ENCODE measurements at places on chromosomes 12 and 14.

DNA sequence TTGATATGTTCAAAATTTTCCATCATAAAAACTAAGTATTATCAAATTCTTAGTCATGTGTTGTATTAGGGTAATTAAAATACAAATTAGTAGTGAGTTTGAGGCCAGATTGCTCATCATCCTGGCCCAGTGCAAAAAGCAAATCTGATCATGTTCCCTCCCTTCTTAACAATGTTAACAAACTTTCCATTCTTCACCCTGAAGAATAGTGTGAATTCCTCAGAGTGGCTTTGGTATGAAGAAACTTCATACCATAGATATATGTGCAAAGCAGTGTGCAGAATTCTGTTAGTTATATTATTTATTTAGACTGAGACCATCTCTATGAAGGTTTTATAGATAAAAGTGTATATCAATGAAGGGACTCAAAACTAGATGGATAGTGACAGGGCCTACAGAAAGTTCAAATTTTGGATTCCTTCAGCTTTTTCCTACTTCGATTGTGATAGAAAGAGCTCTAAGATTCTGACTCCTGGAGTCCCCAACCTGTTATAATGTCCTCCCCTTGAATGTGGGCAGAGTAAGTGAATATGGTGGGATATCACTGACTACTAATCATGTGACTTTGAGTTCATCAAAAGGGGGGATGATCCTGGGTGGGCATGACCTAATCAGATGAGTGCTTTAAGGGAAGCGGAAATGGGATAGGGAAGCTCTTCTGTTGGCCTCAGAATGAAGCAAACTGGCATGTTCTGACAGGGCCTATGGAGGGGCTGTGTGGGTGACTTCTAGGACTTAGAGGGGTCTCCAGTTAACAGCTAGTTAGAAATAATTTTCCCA is 271.4 kb downstream of the BTG1 start:
- DNase-seq: no peak

DNA sequence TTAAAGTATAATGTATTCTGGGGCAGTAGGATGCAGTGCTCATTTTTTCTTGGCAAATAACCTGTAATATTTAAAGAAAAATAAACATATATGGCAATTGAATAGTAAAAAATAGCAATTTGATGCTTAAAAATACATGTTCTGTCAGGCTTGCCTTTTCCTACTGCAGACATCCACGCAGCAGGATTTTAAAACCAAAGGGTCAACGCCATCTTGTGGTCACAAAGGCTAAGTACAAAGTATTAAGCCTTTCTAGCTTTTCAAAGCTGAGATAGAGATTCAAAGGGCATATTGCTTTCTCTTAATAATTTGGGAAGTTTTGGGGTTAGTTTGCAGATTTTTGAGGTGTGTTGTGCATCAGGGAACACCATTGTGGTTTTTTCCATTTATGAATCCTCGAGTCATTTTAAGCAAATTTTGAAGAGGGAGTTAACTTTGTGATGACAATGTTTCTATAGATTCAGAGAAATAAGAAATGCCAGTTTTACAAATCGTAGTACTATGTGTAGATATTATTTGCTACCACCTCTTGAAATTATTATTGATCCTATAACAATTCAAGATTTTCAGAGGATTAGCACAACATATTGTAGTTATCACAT is 4.7 kb upstream of the CCER1 start:
- DNase-seq: no peak

DNA sequence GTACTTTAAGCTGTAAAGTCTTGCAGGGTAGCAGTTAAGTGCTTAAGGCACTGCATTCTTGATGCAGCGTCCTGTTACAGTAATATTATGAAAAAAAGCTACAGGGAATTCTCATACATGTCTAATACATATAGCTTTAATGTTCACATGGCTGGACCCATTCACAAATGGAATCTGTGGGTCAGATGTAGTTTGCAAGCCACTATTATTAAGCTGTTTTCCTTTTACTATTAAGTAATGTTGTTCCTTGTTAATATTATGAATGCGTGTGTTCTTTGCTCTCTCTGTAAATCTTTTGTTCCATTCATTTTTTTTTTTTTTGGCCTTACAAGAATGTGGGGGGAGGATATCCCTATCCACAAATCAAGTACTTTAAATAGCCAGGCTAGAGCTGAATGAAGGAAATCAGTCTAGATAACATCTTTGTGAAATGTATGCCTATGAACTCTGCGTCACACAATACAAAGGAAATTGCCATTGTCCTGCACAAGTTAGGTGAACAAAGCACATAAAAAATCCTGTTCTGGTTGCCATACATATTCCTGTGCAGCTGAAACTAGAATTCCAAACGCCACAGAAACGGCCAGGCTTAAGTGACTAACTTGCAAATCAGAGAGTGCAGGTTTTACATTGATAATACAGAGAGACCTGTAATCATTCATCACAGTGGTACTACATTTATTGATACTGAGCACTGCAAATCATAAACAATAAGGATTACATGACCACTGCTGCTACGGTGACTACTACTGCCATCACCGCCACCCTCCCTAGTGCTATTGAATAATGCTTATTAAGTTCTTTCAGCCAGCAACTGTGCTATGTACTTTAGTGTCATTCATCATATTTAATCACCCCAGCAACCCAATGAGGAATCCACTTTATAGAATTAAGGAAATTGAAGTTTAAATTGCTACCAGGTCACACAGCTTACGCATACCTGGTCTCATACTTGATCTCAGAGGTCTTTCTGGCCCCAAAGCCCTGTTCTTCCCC is 111.9 kb downstream of the HMGA2 start:
- DNase-seq: no peak

DNA sequence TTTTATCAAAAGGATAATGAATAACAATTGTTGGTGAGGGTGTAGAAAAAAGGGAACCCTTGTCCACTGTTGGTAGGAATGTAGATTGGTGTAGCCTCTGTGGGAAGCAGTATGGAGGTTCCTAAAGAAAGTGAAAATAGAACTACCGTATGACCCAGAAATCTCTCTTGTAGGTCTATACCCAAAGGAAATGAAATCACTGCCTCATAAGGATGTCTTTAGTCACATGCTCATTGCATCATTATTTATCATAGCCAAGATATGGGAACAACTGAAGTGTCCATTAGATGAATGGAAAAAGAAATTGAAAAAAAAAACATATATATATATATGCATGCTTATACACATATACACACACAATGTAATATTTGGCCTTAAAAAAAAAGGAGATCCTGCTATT is 158.8 kb upstream of the NPAS3 start:
- DNase-seq: no peak

GRCh38 chr12:53990311-53991076 is 5.5 kb downstream of the HOXC10 start:
- no peak for DNase-seq

GRCh38 chr12:6539707-6540134 is 5.4 kb downstream of the GAPDH start:
- DNase-seq: no peak

GRCh38 chr12:4939418-4940023 is 29.8 kb downstream of the KCNA1 start:
- DNase-seq: no peak

- DNase-seq: no peak
These were observed 27.8 kb downstream of the CLIP1 start for GRCh38 chr12:122394626-122395194.

DNA sequence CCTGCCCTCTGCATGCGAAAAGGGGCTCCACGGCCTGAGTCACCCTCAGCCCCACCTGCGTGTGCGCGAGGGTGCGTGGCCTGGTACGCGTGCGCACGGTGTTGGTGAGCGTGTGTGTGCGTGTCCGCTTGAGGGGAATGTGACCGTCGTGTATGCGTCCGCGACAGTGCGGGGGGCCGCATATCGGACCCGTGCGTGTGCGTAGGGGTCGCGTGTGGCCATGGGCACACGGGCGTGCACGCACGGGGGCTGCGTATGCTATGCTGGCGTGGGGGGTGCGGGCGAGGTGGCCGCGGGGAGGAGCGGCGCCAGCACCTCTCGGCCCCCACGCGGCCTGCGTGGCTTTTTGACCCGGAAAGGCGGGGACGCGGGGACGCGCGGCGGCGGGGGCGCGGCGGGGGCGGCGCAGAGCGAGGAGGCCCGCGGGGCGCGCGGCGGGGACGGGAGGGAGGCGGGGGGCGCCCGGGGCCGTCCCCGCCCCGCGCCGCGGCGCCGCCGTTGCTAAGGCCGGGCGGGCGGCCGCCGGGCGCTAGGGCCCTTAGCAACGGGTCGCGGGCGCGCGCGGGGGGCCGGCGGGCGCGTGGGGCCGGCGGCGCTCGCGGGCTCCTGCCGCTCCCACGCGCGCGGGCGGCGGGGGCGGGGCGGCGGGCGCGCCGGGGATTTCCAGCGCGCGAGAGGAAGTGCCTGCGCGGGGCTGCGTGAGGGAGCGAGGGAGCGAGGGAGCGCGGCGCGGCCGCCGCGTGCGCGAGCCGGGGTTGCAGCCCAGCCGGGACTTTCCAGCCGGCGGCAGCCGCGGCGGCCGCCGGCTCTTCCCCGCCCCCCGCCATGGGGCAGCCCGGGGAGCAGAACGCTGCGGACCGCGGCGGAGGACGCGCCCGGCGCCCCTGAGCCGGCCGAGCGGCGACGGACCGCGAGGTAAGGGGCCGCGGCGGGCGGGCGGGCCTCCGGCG is at the start of gene TRAF3:
TSS of gene TRAF3 (plus strand) at position 689 of the 950 bp plus-strand sequence. CDS start 92,753 bp downstream, outside the sequence.
- peak; percentile 79 for DNase-seq

DNA sequence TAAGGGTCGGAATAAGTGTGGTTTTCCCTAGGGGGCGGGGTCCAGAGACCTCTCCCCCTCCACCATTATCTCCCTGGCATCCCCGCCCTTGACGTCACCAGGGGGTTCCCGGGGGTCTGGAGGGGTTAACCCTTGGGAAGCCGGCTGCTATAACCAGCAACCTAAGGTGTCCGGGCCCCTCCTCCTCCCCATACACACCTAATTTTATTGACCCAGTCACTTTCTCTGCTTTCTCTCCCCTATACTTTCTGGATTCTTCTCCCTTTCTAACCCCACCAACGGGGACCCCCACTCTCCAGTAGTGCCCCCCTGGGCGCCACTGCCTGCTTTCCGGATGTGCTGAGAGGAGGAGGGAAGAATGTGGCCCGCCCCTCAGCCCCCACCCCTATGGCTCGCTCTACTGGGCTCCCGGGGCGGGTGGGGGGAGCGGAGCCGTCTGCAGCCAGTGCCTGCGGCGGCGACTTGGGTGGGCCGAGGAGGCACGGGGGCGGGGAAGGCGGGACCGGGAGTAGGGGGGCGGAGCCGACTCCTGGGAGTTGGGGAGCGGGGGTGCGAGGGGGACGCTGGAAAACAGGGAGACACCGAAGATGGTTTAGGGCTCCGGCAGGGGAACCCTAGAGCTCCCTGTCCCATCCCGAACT is 1.8 kb downstream of the GLI1 start:
- no peak for DNase-seq

DNA sequence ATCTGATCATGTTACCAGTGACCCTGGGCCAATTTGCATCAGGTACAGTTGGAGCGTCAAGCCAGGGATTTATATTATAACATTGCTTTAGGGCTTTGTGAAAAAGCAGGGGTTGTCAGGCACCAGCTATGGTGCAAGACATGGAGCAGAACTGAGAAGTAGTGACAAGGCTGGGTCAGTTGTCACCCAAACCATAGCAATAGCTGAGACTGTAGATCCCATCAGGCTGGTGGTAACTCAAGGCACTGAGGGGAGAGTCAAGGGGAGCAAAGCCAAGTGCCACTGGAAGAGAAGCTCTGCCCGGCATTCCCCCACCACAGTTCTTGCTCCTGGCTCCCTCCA is 16.9 kb downstream of the BCL2L14 start:
- DNase-seq: no peak

DNA sequence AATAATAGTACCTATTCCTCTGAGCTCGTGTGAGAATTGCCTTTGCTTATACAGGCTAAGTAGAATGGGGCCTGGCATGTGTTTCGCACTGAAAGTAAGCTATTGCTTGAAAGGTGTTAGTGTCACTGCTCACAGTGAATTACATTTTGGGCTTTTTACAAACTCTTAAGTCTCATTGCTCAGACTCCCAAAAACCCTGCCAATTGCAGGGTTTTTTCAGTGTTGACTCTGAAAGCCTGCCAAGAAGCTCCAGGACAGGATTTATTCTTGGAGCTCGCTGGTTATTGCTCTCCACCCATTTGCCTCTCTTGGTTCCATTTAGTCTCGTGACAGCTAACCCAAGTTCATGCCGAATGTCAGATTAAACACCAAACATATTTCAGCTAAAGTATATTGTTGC is 39.8 kb downstream of the NOPCHAP1 start:
- DNase-seq: no peak

- no peak for DNase-seq
These were observed 74.6 kb downstream of the DACT1 start for GRCh38 chr14:58712357-58712756.

GRCh38 chr12:98894412-98895085 is 249.5 kb downstream of the APAF1 start:
- no peak for DNase-seq

- DNase-seq: no peak
These were observed 3.2 kb upstream of the LHX5 start for GRCh38 chr12:113474635-113475436.

DNA sequence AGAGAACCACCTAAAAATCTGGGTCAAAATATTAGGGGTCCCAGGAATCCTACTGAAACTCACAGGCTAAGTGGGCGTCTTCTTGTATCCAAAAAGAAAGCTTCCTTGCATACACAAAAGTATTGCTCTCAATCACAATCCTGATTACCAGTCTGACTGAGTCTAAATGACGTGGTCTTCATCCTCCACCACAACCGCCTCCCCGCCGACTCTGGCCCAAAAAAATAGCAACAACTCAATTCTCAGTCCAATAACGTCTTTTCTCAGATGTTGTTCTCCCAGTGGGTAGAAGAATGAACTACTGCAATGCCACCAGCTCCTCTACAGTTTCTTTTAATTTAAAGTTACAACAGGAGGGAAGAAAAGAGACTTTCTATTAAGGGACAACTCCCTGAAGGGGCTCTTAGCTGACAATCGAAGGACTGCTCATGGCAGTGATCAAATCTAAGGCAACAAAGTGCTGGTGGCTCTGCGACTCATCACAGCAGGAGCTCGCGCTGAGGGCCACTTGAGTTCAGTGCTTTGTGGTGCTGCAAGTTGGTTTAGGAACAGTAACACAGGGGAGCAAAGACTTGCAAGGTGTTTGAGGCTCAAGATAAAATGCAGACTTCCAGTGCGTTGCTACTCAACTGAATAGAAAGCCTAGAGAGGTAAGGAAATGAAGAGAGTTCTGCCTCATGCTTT is 394.1 kb downstream of the BCAT1 start:
- DNase-seq: no peak

GRCh38 chr12:82783435-82783834 is 96.7 kb downstream of the TMTC2 start:
- DNase-seq: no peak

GRCh38 chr12:106974511-106974910 is 12.4 kb downstream of the MTERF2 start:
- DNase-seq: no peak
